ENCODE measurements at places on chromosomes 2 and 18.

GRCh38 chr2:149152469-149152953 is 114.0 kb downstream of the LYPD6B start:
- DNase-seq: no peak

- DNase-seq: no peak
Measured at GRCh38 chr2:18721038-18721922, 131.9 kb upstream of the NT5C1B start.

- DNase-seq: no peak
Measured at GRCh38 chr2:220075835-220076234, 448.4 kb downstream of the SLC4A3 start.

DNA sequence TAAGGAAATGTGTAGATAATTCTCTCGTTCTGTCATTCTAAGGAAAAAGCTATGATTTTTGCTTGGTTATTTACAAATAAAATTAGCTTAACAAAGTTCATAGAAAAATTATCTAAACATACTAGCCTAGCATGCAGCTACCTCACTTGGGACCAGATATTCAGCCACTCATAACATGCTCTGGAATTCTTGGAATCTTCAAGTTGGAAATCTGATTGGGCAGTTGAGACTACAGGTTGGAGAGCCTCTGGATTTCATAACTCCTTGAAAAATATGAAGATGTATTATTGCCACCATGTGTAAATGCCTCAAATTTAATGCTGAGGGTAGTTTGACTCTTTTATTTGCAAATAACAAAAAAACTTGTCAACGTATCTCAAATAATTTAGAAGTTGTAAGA is 132.2 kb upstream of the GULP1 start:
- no peak for DNase-seq

DNA sequence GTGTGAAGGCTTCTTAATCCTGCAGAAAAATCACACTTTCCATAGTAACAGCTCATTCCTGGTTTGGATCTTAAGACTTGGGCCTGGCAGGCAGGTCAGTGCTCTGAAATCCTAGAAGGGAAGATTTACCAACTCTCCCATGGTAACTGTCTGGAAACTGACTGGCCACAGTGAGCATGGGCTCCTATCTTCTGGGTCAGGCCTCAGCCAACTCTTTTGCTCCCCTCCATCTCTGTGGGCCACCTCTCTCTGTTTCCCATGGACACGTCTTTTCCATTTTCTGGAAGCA is 86.7 kb downstream of the ACAA2 start:
- no peak for DNase-seq

DNA sequence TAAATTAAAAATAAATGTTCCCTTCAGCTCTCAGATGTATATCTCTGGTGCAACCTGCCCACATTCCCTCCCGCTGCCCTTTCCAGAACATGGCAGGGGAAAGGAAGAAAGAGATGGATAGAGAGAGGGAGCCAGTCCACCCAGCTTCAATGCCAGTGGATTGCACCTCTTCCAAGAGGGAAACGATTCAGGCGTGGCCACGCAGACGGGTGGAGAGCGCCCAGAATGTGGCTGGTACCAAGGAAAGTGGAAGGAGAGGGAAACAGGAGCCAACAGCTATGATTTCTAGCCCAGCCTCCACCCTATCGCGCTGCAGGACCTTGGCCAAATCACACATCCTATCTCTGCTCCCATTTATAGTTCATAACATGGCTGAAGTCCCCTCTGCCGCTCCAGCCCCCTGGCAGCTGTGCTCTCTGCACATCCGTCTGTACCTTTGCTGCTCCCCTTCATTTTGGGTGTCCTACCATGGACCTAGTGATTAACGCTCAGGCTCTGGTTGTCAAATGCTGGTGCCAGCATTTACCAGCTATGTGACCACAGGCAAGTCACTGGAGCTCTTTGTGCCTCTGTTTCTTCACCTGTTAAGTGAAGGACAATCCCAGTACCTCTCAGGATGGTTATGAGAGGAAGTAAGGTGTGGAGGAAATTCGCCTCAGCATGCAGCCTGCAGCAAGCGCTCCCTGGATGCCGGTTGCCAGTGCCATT is 66.5 kb downstream of the SFXN5 start:
- no peak for DNase-seq

- peak; percentile 45 for DNase-seq
Measured at GRCh38 chr18:77100751-77101355, 31.7 kb downstream of the MBP start.

DNA sequence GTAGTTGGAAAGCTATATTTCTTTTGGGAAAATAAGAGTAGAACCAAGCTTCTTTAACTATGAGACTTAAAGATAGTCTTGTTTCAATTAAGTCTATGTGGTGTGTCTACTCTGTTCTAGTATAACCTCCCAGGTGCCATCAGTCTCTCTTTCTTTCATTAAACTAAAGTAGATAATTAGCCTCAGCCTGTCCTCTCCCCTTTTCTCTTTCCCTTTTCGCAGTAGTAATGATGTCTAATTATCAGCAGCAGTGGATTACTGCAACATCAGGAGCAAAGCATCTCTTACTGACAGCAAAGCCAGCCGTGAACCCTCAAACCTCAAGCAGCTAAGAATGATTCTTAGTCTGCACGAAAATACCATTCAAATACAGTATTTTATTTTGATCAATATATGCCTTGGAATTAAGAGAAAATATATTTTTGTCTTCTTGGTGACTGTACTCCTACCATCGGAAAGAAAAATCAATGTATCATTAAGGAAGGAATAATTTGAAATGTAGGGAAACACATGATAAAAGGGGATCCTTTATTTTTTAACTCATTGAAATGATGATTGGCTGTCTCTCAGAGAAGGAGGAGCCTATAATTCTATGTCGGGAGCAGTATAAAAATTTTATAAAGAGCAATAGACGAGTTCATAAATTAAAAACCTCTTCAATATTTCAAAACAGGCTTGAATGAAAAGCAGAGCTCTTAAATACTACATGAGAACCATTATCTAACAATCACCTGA is 4.5 kb downstream of the NOL4 start:
- no peak for DNase-seq

- DNase-seq: no peak
Measured at GRCh38 chr2:67216881-67217280, 180.3 kb upstream of the ETAA1 start.

GRCh38 chr2:85647823-85648526 is 20.0 kb downstream of the SFTPB start:
- no peak for DNase-seq

GRCh38 chr18:9428862-9429661 is 46.3 kb upstream of the RALBP1 start:
- no peak for DNase-seq

GRCh38 chr2:144211826-144212225 is 308.1 kb downstream of the ZEB2 start:
- DNase-seq: no peak

GRCh38 chr2:60067006-60067405 is 486.4 kb downstream of the BCL11A start:
- peak; percentile 48 for DNase-seq

GRCh38 chr2:129689653-129690448 is 289.6 kb upstream of the RAB6C start:
- no peak for DNase-seq

- no peak for DNase-seq
Measured at GRCh38 chr2:238155051-238155760, 3.6 kb upstream of the ERFE start.

- DNase-seq: no peak
Measured at GRCh38 chr2:18918280-18918679, 328.9 kb upstream of the NT5C1B start.

- no peak for DNase-seq
Measured at GRCh38 chr2:143881246-143881645, 638.7 kb downstream of the ZEB2 start.

DNA sequence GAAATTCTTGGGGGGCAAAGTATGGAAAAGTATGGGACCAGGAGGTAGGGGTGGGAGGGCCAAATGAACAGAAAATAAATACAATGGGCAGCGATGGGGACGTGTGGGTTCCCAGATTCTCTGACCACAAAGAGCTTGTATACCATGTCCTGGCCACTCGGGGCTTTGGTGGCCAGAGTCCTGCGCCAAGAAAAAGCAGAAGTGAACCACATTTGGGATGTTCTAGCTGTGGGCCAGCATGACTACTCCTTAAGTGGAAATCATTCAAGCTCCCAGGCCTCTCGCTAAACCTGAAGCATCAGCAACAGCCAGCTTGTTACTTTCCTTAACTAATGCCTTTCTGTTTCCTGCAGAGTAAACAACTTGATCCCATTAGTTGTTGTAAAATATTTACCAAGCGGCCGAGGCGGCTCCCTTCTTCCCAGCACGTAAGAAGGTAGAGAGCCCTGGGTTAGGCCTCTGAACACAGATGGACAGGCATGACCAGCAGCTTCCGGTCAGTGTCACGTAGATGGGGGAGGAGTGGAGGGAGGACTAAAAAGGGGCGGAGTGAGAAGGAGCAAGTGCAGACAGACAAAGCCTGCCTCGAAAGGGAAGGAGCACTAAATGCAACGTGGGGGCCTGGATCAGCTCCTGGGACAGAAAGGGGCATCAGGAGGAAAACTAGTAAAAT is 88.2 kb downstream of the GALNT14 start:
- no peak for DNase-seq

GRCh38 chr18:40866968-40867367 is 1088.1 kb upstream of the PIK3C3 start:
- DNase-seq: no peak

DNA sequence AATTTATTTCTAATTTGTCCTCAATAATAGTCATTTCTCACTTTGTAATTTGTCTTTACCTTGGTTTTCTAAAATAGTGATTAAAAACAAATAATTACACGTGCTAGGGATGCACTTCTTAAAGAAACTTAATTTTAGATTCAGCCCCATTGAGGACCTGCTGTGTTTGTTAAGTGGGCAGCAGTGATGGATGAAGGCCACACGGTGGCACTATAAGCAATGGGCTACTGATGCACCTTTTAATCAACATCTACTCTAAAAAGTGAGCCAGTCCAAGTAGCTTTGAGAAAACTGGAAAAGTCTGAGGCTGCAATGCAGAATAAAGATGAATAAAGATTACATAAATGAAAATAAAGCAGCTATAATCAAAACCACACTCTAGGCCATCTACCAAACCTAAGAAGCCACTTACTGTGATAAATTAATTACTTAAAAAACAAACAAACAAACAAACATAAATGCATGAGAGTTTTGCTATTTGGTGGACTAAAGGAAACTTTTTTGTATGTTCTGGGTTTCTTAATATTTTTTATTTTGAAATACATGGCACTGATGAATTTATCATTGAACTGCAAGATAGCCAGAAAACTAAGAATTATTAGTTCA is 89.3 kb downstream of the PDE11A start:
- peak; percentile 62 for DNase-seq

DNA sequence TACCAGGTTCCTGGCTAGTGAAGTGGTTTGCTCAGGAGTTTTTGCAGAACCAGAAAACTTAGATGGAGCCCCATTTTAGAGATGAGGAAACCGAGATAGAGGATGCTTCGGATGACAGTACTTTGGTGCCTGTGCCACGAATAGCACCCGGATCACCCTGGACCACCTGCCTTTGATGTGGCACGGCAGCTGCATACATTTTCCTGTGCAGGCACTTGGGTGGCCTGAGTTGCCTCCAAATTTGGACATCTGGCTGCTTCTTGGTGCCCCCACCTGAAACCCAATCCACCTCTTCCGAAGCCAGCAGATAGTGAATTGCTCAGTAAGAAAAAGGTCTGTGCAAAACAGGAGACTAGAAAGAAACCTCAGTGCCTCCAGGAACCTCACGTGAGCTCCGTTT is 140.6 kb upstream of the ID2 start:
- no peak for DNase-seq

- no peak for DNase-seq
Measured at GRCh38 chr2:230170532-230170931, 49.3 kb downstream of the SP110 start.

- DNase-seq: peak; percentile 50
Measured at GRCh38 chr2:209383212-209383611, 40.6 kb upstream of the MAP2 start.

GRCh38 chr2:174166261-174166660 is 82.1 kb downstream of the OLA1 start:
- no peak for DNase-seq

DNA sequence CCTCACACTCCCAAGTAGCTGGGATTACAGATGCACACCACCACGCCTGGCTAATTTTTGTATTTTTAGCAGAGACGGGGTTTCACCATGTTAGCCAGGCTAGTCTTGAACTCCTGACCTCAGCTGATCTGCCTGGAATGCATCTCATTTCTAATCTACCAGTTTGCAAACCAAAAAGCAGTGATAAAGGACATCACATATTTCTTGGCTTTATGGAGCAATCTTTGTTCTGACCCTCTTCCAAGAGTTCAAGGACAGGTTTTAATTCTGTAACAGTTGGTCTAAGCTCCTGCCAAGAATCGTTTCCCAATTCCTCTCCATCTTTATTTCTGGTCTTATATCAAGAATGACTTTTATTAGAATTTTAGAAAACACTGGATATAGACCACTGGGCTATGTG is 67.7 kb downstream of the SLC40A1 start:
- DNase-seq: no peak

- no peak for DNase-seq
Measured at GRCh38 chr2:121816797-121817196, 61.3 kb downstream of the TSN start.

All from urothelium cell line (cell line).